Stimulated activated CD4-positive, alpha-beta T cell treated with anti-CD3 and anti-CD28 coated beads, Interleukin-15, amount 100 ng/mL, for 1 hour (primary cell): ENCODE measurements at places on chromosomes 12 and 14.

DNA sequence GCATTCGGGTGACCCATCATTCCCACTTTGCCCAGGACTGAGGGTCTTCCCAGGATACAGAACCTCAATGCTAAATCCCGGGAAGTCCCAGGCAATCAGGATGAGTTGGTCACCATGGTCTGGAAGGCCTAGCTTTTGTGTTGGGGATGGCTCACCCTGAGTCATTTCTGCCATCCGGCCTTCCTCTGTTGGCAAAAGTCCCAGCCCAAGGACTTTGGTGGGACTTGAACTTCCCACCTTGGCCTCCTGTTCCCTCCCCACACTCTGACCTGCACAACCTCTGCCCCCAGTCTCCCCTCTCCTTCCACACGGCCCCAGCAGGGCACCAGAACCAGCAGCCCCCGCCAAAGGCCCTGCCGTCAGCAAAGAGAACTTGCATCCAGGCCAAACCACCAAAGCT is 24.6 kb upstream of the NCOR2 start:
- DNase-seq, result no peak

DNA sequence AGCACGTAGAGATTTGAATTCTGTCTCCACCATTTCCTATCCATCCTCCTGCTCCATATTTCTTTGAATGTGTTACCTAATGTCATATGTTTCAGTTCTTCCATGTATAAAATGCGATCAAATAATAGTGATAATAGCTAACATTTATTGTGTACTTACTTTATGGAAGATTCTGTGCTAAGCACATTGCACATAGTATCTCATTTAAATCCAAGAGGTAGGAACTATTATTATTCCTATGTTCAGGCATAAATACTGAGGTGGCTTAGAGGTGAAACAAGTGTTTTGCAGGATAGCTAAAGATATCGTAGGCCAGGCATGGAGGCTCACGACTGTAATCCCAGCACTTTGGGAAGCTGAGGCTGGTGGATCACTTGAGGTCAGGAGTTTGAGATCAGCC is 17.5 kb upstream of the AICDA start:
- DNase-seq, result no peak

GRCh38 chr14:85172290-85172689 is 357.7 kb upstream of the FLRT2 start:
- no peak for DNase-seq

DNA sequence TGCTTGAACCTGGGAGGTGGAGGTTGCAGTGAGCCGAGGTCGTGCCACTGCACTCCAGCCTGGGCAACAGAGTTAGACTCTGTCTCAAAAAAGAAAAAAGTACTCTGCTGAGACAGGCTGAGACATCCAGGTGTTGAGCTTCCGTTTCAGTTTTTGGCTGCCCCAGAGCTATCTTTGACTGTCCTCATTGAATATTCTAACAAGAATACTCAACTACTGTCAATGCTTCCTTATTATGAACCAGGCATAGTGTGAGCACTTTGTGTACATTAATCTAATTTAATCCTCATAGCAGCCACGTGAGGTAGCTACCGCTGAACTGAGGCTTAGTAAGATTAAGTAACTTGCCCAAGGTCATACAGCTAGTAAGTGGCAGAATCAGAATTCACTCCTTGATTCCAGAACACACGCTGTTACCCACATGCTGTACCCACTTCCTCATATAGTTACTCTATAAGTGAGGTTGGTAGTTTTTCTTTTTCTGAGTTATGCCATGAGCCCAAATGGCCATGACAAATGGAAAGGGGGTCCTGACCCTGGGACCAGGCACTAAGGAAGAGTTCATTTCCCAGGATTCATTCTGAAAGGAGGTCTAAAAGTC is 11.3 kb downstream of the ALDH1L2 start:
- DNase-seq, result no peak

DNA sequence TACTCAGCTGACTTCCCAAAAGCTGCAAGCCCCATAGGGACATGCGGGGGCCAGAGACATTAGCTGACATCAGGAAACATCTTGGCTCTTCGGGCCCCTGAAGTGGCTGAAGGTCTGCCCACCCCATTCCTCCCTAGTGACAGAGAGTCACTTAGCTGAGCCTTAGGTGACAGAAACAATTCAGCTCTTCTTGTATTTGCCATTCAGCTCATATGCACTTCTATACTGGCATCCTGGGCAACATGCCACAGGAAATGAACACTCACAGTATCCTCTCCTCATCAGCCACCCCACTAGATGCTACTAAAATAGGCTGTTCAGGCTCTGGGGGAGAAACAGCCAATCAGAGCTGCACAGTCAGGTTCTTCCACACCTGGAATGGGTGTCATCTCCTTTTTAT is 3.4 kb downstream of the DCTN2 start:
- no peak for DNase-seq

- no peak for DNase-seq
These were observed 34.6 kb upstream of the BEGAIN start for GRCh38 chr14:100621806-100622205.

GRCh38 chr12:49458816-49459215 is 80.0 kb upstream of the KCNH3 start:
- no peak for DNase-seq

DNA sequence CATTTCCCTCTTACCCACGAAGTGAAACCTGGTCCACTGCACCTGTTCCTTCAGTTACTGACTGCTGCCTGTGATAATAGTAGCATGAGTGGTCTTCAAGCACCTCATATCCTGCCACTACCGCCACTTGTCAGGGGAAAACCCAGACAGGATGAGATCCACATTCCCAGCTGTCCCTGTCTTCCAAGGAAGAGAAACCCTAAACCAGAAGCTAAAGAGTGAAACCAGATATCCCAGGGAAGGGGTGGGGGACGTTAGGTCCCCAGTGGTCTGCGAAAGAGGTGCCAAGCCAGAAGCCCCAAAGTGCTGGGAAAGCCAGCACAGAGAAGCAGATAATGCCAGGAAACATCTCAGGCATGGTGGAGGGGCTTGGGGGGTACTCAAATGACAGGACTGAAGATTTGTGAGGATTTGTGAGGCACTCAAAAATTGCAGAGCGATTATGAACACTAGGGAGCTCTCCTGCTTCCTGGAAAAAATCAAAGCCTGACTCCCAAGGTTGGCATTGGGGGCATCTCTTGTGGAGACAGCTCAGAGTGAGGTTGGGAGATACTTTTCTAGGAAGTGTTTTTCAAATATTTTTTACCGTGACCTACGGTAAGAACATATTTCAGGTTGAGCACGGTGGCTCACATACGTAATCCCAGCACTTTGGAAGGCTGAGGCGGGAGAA is 77.9 kb downstream of the TMEM30B start:
- DNase-seq, result no peak

- DNase-seq, result no peak
These were observed 56.6 kb upstream of the ACSS3 start for GRCh38 chr12:81021131-81021748.

DNA sequence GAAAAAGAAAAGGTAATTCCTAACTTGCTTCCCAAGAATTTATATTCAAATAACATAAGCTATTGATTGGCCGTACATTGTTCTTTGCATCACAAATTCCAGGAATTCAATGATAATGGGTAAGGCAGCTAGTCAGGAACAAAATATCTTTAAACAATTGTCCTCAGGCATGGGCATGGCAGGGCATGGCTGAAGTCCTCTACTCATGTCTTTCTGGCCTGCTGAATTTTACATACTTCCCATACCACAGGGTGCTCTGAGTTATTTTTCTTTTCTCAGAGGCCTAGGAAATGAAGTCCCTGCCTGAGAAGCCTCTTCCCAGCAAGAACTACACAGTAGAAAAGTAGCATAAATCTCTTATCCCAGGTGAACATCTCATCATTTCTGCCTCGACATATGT is 15.1 kb upstream of the DRAM1 start:
- DNase-seq, result no peak

- DNase-seq, result no peak
These were observed 2.0 kb upstream of the XPOT start for GRCh38 chr12:64402181-64402580.

DNA sequence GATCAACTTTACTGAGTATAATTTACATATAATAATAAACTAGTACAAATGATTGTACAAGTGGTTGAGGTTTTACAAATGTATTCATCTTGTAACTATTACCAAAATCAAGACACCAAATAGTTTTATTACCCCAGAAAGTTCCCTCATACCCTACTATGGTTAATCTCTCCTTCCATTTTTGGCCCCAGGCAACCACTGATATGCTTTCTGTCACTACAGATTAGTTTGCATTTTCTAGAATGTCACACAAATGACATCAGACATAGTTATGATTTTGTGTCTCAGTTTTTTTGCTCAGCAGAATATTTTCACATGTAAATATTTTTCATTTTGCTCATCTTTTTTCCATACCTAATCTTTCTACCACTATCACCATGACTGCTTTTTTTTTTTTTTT is 49.1 kb downstream of the TMX1 start:
- DNase-seq, result no peak

DNA sequence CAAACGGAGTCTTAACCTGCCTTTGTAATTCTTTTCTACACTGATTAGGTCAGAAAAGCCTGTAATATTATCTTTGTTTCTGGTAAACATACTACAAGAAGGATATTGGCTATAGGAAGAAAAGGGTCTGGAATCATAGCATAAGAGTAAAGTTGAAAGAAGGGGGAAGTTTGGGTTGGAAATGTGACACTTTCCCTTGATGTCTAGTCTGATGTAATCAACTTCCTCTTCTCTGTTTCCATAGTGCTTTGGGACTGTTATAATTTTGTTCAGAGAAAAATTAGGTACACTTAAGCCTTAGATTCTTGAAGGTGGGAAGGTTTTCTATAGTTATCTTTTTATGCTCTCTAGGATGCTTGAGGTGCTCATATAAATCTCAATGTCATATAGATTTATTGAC is 322.2 kb downstream of the AEBP2 start:
- DNase-seq, result no peak

- DNase-seq, result no peak
These were observed 12.5 kb upstream of the CACNA2D4 start for GRCh38 chr12:1930803-1931597.

GRCh38 chr14:52021957-52022600 is 32.7 kb downstream of the RTRAF start:
- no peak for DNase-seq

DNA sequence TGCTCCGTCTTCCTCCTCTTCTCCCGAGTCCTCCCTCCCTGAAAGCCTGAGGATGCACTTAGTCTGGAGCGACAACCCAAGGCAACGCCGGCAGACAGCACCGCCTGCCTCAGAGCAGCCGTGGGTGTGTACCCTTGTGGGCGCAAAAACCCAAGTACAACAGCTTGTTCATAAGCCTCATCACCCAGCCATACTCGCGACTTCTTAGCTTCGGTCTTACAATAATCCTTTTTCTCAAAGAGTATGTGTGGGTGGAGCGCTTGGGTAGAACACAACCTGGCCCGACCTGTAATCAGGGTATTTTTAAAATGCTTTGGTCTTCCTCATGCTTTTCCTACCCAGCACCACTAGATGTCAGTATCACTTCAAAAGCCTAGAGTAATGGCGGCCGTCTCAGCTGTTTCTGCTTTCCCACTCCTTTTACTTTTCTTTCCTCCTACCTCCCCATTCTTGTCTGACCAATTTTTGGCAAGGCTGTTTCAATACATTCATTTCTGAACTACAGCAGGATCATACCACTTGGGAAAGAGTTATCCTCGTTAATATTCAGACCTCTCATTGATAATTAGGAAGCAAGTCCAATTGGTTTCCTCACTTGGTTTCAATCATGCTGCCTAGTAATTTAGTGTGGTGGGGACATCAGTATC is 198.9 kb downstream of the EPS8 start:
- peak; percentile 11 for DNase-seq

GRCh38 chr12:1618489-1618888 is 10.5 kb upstream of the WNT5B start:
- DNase-seq, result no peak

GRCh38 chr12:16587110-16587453 is 18.9 kb downstream of the LMO3 start:
- DNase-seq, result no peak

DNA sequence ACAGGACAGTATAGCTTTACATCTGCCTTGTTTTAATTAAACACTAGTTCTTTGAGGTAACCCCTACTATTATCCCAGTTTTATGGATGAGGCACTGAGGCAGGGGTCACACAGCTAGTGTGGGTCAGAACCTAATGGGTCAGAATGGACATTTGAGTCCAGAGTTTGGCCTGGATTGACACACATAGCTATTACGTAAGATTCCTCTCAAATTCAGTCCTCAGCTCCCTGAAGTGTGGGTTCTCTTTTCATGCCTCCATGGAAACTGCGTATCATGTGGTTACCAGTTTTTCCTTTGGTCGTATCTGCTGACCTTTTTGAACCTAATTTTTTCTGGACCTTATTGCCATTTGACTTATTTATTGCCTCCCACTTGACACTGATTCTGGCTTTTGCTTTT is 40.4 kb downstream of the PSEN1 start:
- no peak for DNase-seq

DNA sequence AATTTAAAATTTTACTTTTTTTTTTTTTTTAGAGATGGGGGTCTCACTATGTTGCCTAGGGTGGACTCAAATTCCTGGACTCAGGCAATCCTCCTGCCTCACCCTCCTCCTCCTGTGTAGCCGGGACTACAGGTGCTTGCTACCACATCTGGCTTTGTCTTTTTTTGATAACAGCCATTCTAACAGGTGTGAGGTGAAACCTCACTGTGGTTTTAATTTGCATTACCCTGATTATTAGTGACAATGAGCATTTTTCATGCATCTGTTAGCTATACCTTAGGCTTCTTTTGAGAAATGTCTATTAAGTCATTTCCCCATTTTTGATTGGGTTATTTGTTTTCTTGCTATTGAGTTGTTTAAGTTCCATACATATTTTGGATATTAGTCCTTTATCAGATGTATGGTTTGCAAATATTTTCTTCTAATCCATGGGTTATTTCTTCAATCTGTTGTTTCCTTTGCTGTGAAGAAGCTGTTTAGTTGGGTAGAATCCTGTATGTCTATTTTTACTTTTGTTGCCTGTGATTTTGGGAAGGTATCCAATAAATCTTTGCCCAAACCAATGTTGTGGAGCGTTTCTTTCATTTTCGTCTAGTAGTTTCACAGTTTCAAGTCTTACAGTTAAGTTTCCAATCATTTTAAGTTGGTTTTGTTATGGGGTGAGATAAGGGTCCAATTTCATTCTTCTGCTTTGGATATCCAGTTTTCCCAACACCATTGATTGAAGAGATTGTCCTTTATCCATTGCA is 86.1 kb downstream of the MYF5 start:
- DNase-seq, result no peak

DNA sequence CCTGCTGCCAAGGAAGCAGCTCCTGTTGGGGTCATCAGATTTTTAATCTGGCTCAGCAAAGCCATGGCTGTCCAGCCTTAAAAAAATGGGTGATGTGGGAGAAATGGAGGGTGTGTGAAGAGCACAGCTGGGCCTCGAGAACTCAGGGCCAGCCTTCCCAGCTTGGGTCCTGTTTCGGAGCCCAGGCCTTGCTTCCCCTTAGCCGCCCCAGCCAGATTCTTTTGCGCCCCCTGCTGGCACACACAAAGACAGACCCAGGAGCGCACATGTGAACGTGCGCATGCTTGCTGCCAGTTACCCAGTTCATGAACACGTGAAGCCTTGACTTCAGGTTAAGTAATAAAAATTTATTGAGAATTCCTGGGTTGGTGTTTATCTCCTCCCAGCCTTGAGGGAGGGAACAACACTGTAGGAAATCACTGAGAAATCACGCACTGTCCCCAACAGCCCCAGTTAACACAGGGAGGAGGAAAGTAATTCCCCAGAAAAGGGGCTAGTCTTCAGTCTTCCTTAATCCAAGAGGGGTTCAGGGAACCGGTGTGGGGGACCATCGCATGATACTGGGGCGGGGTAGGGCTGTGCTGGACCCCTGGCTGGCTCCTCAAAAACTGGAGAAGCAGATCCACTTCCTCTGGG is 5.3 kb downstream of the PHB2 start:
- DNase-seq, result peak; percentile 74
